ENCODE measurements at places on chromosomes 16 and 17.

GRCh38 chr16:77430787-77431585 lies 3.8 kb downstream of the ADAMTS18 start:
- no peak for DNase-seq

- peak; percentile 86 for DNase-seq
Observed at GRCh38 chr17:57987581-57988300, at the start of gene VEZF1. Gene VEZF1, minus strand, starts transcription at chr17:57988254. Its CDS starts 143 bp downstream, at chr17:57988111.

DNA sequence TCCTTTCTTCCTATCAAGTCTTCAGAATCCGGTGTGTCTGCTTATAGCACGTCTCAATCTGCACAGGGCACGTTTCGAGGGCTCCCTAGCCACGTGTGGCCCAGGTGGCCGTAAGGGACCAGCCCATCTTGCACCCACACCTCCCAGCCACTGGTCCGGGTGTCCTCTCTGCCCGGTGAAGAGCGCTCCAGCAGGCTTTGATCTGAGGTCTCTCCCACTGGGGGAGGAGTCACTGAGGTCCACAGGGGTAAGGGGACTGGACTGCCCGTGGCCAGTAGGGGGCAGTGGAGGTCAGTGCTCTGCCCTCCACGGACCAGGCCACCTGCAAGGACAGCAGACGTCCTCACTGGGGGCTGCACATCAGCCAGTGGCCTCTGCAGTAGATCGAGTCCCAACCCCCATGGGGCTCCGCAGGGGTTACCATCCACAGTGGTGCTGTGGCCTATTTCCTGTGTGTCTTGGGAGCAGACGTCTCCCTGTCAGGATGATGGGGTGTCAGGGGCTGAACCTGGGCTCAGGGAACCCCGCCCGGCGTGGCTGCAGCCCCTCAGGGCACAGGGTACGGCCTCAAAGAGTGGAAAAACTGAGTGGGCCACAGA lies 204.1 kb upstream of the CIBAR2 start:
- peak; percentile 49 for DNase-seq

DNA sequence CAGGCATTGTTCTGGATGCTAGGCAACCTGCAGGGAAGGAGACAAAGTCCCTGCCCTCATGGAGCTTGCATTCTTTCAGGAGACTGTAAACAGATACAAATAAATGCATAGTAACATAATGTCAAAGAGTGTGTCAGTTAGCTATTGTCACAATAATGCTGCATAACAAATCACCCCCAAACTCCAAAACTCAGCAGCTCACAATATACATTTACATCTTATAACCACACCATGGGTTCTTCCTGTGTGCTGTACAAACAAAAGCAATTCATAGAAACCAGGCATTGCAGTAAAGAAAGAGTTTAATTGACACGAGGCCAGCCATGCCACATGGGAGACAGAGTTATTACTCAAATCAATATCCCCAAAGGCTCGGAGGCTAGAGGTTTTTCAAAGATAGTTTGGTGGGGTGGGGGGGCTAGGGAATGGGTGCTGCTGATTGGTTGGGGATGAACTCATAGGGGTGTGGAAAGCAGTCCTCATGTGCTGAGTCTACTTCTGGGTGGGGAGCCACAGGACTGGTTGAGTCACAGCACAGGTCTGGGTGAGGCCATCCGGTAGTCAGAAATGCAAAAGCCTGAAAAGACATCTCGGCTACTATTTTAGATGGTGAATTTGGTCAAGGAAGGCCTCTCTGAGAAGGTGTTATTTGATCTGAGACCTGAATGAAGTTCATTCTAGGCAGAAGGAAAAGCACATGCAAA lies 79.0 kb downstream of the GPRC5B start:
- no peak for DNase-seq

DNA sequence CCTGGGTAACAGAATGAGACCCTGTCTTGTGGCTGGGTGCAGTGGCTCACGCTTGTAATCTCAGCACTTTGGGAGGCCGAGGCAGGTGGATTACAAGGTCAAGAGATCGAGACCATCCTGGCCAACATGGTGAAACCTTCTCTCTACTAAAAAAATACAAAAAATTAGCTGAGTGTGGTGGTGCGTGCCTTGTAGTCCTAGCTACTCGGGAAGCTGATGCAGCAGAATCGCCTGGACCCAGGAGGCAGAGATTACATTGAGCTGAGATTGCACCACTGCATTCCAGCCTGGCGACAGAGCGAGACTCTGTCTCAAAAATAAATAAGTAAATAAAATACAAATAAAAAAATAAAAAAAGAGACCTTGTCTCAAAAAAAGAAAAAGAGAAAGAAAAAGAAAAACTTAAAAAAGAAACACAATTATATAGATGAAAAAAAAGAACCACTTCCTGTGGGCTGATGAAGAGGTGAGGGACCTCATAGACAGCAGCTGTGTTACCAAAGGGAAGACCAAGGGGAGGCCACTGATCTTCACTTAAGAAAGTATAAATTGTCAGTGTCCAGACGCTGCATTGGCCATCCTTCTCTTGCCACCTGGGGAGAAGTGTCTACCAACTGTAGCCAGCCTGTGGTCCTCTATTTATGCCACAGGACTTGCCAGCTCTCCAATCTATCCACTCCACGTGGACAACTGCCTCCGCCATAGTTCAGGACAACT lies 24.4 kb upstream of the SMG1 start:
- no peak for DNase-seq

DNA sequence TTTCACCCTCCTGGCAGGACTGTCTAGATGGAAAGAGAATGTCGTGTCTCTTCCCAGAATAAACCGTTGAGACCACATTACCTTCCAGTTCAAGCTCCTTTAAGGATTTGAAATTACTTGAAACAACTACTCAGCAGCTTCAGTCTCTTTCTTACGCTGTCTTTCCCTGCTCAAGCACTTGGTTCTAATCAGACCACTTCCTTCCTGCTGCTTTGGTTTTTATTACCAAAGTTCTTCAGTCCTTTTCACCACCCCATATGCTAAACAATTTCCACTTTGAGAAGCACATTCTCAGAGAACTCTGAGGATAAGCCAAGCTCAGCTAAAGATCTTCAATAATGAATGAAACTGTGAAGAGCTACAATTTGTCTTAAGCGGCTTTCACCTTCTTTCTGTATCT lies 105.4 kb downstream of the STX8 start:
- no peak for DNase-seq

DNA sequence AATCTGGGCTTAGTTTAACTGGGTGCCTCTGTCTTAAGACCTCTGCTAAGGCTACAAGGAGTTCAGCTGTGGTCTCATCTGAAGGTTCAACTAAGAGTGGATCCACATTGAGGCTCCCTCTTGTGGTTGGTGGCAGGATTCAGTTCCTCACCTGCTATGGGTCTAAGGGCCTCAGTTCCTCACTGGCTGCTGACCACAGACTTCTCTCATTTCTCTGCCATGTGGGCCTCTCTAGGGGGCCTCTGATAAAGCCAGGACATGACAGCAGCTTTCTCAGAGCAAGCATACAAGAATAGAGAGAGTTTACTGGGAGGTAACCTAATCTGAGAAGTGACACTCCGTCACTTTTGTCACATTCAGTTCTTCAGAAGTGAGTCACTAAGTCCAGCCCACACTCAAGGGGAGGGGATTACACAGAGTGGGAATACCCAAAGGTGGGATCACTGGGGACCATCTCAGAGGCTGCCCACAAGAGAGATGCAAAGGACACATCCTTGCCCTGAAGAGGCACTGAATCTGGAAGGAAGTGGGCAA lies 19.2 kb upstream of the ABAT start:
- peak; percentile 24 for DNase-seq

- peak; percentile 49 for DNase-seq
Observed at GRCh38 chr17:9291912-9292560, 270.7 kb downstream of the NTN1 start.

DNA sequence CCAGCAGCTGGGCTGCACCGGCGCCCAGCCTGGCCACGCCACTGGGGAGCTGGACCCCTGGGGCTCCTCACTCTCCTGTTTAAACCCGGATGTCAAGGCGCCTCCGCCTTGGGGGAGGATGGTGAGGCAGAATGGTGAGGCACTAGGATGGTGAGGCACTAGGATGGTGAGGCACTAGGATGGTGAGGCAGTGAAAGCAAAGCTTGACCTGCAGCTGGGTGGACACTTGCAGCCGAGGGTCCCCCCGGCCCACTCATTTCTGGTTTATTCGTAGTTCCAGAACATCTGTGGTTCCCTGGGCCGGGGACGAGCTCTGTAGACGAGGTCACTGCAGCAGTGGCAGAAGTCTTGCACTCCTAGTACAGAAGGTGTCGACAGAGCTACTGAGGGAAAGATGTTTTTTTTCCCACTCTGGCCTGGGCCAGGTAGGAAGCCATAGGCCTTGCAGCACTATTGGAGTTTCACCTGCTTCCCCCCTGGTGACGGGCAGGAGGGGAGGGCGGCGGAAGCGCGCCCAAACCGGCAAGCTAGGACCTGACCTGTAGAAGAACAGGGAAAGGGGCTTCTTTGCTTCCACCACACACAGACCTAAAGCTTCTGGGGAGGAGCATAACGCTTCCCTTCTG lies 1.1 kb upstream of the HNF1B start:
- no peak for DNase-seq

DNA sequence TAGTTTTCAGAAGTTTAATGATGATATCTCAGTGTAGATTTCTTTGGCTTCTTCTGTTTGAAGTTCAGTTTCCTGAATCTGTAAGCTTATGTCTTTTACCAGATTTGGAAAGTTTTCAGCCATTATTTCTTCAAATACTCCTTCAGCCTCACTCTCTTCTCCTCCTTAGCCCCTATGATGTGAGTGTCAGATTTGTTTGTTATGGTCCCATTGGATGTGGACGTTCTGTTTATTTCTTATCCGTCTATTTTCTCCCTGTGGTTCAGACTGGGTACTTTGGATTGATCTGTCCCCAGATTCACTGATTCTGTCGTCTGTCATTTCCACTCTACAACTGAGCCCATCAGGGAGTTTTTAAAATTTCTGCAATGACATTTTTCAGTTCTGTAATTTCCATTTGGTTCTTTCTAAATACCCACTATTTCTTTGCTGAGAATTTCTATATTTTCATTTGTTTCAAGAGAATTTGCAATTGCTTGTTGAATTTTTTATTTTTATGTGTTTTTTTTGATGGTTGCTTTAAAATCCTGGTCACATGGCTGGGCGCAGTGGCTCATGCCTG lies 110.9 kb downstream of the SEC14L1 start:
- no peak for DNase-seq

Data from germinal center (tissue), 1 donor.